ENCODE measurements at places on chromosomes 7 and 10.

GRCh38 chr10:124364674-124365073 is 54.0 kb downstream of the OAT start:
- no peak for DNase-seq

DNA sequence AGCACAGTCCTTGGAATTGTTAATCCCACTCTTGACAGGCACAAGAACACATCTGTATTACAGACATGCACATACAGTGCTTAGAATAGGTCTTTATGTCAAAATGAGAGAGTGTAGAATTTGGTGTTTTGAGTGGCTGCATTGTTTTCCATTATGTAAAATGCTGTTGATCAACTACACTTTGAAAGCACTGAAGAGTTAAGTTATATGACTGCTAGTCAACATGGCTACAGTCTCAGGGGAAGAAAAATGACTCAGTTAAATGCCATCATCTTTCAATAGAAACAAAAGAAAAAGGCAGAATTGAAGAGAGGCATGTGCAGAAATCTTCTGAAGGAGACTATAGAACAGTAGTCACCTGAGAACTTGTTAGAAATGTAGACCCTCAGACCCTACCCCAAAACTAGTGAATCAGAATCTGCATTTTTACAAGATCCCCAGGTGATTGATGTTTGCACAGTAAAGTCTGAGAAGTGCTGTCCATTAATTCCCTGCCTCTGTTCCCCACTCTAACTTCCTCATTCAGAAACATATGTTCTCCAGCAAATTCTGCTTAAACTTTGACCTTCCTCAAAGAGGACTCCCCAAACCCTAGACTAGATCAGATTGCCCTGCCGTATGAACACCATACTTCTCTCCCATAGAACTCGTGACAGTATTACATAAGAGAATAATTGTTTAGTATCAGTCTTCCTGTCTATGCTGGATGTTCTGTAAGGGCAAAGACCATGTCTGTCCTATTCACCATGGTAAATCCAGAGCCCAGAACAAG is 16.0 kb downstream of the SND1 start:
- no peak for DNase-seq

DNA sequence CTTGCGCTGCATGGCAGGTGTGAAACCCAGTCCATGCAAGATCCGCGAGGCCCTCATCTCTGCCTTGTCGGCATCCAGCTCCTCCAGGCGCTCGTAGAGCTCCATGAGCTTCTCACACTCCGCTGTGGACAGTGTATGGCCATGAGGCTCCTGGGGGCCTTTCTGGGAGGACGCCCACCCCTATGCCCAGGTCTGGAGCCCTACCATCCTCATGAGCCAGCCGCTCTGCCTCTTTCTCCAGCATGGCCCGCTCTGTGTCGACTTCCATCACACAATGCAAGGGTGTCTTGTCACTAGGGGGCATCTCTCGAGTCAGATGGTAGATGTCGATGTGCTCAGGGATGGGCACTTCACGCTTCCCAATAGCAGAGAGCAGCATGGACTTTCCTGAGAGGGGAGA is 3.3 kb downstream of the ABCF2 start:
- DNase-seq: no peak

- DNase-seq: no peak
Measured at GRCh38 chr10:72702868-72703581, 11.1 kb downstream of the MCU start.

DNA sequence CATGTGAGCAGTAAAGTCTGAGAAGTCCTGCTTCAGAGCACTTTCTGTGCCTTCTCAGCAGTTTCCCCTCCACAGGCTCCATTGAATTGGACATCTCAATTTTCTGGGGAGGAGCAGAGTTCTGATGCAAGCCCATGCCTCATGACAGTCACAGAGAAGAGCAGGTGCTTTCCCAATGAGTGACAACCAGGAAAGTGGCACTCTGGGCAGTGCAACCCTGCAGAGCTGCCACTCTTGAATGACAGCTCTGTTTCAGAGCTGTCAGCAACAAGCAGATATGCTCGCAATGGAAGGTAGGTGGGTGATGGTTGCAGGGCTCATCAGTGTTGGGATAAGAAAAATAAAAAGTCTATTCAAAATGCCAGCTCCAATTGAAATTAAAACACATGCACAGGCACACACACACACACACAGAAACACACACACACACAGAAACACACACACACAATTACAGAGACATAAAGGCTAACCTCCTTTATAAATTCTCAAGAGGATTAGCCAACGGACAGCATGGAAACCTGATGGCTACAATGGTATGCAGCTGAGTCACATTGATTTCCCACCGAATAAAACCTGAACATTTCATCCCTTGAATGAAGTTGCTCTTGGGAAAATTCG is 50.5 kb downstream of the C10orf67 start:
- no peak for DNase-seq

DNA sequence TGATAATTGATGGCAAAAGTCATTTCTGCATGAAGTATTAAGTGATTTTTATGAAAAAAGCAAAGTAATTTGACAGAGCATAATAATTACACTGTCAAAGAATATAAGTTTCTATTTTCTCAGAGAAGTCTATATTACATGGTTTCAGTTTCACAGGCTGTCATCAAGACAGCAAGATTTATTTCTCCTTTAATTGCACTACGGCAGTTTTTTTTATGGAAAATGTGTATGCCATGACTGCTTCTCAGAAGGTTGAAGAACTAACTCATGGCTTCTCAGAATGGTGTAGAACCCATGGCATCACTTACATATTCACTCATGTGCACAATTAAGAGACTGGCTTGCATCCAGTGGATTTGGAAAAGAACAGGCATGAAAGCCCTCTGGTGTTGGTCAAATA is 870.3 kb upstream of the SORCS1 start:
- DNase-seq: no peak

DNA sequence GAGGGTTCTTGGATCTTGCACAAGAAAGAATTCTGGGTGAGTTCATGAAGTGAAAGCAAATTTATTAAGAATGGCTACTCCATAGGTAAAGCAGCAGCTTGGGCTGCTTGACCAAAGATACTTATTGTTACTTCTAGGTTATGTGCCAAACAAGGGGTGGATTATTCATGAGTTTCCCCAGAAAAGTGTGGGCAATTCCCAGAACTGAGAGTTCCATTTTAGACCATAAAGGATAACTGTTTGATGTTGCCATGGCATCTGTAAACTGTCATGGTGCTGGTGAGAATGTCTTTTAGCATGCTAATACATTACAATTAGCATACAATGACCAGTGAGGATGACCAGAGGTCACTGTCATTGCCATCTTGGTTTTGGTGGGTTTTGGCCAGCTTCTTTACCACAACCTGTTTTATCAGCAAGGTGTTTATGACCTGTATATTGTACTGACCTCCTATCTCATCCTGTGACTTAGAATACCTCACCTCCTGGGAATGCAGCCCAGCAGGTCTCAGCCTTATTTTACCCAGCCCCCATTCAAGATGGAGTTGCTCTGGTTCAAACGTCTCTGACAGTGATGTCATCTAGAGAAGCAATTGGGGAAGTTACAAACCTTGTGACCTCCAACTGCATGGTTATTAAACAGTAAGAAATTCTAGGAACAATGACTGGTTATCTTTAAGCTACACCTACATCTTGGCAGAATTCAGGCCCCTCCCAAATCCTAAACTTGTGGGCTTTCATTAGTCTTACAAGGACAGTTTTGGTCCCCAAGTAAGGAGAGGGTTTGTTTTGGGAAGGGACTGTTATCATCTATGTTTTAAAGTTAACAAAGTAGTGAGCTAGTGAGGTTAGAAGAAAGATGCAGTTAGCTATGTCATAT is 48.0 kb upstream of the INHBA start:
- no peak for DNase-seq

DNA sequence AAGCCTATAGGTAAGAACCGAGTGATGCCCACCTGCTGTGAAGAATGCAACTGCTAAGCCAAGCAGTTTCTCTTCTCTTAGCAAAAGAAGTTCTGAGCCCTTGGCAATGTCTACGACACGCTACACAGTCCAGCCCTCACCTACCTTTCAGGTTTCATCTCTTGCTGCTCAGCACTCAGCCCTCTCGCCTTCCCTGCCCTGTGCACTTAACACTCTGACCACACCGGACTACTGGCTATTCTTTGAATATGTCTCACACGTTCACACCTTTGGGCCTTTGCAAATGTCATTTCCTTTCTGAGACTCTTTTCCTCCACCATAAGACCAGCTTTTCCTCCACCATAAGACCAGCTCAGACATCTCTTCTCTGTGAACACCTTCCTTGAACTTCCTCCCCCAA is 67.0 kb upstream of the ITGB1 start:
- no peak for DNase-seq

- DNase-seq: peak; percentile 93
Measured at GRCh38 chr7:73449422-73449821, 15.8 kb downstream of the FZD9 start.

- no peak for DNase-seq
Measured at GRCh38 chr7:69597278-69598076, 798 bp upstream of the AUTS2 start.

DNA sequence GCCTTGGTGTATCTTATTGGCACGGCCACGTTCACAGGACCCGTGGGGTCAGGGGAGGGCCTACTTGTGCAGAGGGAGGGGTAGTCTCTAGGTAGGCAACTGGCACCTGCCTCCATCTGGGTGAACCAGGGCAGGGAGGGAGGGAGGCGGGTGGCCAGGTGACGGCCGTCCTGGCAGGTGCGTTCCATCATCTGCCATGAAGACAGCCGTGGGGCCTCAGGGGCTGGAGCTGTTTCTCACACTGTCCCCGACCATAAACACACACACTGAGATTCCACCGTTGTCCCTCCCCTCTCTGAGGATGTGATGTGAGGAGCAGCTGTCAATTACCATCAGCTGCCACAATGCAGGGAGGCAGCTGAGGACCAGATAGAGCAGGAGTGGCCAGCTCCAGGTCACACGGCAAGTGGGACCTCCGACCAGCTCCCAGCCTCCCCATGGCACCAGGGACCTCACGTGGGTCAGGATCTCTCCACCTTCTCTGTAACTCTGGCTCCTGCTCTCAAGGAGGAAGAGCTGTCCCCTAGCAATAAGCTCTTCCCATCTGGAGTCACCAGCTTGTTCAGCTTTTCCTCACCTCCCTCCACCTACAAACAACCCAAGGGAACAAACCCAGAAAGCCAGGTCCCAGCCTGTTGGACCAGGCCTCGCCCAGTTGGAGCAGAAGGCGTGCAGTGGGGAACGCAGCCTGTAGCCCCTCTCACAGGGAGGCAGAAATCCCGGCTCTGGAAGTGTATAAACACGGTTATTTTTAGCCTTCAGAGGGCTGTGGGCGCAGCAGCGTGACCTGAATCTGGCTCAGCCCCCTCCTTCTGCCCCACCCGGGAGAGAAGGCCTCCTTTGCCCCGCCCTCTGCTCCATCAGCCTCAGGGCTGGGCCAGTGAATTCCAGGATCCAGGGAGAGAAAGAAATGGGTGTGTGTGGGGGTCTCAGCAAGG is 33.1 kb downstream of the ZMIZ1 start:
- DNase-seq: no peak

GRCh38 chr10:80545258-80545881 is 7.7 kb downstream of the SH2D4B start:
- no peak for DNase-seq

- no peak for DNase-seq
Measured at GRCh38 chr10:74103560-74104258, 46.9 kb downstream of the AP3M1 start.
